ENCODE measurements at places on chromosomes 4 and X.

- no peak for DNase-seq
Observed at GRCh38 chr4:6730603-6731317, 14.8 kb downstream of the BLOC1S4 start.

GRCh38 chr4:25875281-25875745 lies 12.5 kb upstream of the SEL1L3 start:
- DNase-seq, result no peak

DNA sequence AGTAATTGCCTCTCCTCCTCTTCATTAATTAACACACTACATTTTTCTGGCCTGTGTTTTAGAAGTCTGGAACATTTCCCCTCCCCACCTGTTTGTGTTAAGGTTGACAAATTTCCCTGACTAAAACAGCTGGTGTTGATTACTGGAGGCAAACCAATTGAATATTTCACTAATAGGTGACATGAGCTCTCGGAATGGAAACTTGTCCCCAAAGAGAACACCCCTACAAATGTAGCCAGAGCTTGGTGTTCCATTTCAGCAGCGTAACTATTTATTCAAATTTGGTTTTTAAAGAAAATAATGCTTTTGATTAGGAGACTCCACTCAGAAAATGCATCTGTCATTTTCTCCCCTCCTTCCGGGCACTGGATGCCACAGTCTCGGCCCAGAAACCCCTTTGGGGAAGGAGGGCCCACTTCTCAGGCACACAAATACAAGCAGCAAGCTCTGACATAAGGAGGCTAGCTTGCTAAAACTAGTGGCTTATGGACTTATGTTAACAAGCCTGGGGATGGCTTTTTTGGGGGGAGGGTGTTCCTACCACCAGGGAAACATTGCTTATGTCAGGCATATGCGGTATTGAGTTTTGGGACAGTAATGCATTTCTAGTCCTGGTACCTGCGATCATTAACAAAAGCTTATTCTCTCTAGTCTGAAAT lies 2.2 kb downstream of the RNF150 start:
- no peak for DNase-seq

DNA sequence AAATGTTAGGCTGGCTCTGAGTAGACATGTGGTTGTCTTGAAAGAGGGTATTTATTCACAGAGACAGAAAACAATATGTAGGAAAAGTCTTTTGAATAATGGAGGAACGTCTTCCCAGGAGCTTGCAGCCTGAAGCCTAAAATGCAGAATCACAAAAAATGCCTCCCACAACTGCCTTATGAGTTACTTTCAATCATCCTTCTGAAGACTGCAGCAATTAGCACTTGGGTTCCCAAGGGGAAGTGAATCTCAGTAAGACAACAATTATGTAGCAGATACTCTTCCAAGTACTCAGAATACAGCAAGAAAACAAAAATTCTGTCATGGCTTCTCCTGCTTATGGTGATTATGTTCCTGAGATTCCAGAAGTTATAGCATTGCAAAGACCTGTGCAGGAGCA lies 166.6 kb upstream of the TBL1X start:
- DNase-seq, result no peak

GRCh38 chr4:62410371-62411003 lies 1210.4 kb downstream of the ADGRL3 start:
- DNase-seq, result no peak

- DNase-seq, result no peak
Observed at GRCh38 chrX:109681475-109682081, 51.5 kb downstream of the ACSL4 start.

- DNase-seq, result no peak
Observed at GRCh38 chrX:129724754-129725153, 14.0 kb upstream of the XPNPEP2 start.

GRCh38 chrX:28756647-28757046 lies 169.4 kb downstream of the IL1RAPL1 start:
- peak; percentile 28 for DNase-seq

DNA sequence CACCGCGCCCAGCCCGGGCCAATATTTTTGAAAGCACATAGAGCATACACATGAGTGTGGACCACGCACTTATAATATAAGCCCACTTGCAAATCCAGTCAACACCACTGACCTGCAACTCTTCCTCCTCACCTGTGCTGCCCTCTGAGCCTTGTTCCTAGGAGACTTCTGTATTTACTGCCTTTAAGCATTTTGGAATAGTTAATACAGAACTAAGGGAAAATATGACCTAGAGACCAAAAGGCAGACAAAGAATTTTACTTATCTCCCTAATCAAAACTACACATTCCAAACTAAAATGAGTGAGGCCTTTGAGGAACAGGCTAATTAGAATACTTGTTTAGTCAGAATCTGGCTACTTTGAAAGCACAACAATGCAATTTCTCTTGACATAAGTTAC lies 89.1 kb downstream of the RELL1 start:
- DNase-seq, result peak; percentile 10

- no peak for DNase-seq
Observed at GRCh38 chrX:3052860-3053259, 11.6 kb downstream of the ARSF start.

DNA sequence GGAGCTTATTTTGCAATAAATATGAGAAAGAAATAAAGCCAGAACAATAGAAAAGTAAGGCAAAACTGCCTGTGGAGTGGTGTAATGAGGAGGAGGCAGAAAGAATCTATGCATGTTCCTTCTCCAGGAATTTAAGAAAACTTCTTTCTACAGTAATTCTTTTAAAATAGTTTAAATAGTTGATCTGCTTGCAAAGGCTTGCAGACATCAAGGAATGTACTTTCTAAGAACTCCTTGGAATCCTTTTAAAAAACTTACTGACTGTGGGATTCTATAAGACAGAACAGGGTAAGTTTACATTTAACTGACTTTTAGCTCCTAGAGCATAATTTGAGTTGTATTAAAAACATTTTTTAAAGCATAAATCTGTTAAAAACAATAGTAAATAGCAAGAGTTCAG lies 63.2 kb upstream of the ALB start:
- DNase-seq, result peak; percentile 16

GRCh38 chrX:151384807-151385206 lies 12.2 kb upstream of the VMA21 start:
- DNase-seq, result no peak

DNA sequence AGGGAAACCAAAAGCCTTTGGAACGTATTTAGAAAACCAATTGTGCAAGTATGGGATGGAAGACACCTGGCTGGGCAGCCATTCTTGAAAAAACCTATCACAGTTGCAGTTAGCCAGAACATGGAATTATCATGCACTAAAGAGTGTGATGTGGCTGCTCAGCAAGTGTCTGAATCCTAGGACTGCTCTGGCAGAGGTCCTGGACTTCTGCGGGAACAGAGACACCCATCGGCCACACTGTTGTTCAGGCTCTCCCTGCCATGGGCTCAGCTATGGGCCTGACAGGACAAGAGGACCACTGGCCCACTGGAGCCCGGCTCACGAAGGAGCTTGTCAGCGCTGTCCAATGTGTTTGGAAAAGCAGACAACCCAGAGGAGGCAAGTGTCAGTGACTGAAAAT lies 115.7 kb upstream of the GPC4 start:
- DNase-seq, result no peak

DNA sequence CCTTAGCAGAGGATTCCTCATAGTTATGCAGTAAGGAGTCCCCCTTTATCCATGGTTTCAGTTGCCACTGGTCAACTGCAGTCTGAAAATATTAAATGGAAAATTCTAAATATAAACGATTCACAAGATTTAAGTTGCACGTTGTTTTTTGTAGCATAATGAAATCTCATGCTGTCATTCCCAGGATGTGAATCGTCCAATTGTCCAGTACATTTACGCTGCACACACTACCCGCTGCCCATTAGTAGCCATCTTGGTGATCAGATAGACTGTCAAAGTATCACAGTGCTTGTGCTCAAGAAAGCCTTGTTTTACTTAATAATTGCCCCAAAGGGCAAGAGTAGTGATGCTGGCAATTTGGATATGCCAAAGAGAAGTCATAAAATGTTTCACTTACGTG lies 434.8 kb downstream of the MAPK10 start:
- no peak for DNase-seq

DNA sequence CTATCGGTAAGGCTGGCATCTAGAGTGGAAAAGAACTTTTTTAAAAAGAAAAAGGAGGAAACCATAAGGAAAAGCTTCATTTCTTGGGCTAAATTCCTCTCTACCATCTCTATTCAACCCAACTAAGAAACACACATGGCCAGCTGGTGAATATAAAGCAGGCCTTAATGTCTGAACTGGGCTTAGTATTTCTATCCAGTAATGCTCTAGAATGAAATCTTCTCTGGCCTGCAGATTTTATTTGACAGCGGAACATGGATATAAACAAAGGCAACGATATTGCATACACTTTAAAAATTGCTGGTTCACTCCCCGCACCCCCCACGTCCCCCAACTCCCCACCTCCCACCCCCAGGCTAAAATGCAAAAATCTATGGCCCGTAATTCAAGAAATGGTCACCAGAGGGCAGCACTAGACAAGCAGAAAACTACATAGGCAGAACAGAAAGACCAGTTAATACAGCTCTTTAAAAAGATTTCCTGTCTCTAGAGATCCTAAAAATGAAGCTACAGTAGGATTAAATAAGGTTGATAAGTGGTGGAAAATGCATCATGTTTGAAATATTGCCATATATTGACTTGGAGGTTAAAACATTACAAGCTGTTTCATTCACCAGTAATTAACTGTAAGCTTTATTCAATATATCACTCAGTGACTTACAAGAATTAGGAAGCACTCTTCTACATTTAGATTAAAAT lies 155.2 kb upstream of the GALNT7 start:
- DNase-seq, result peak; percentile 60

- no peak for DNase-seq
Observed at GRCh38 chr4:52904421-52904820, 42.3 kb downstream of the RASL11B start.

DNA sequence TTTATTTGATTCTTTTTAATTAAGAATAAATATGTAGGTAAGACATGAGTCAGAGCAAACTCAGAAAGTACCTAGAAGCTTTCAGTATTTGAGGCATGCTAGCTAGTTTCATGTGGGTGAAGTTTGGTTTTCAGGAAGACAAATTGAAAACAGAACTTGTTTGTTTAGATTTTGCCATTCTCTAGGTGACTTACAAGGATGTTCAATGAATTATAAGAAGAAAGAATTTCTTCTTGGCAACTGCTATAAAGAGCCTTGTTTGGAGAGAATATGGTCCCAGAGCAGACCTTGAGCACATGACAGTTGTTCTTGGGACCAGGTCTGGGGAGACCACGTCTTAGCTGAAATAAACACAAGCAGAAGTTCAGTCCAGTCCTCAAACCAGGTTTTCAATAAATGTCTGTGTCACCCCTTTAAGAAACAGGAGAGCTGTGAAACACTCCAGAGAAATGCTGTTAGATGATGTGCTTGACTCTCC lies 38.0 kb upstream of the IL21 start:
- no peak for DNase-seq

DNA sequence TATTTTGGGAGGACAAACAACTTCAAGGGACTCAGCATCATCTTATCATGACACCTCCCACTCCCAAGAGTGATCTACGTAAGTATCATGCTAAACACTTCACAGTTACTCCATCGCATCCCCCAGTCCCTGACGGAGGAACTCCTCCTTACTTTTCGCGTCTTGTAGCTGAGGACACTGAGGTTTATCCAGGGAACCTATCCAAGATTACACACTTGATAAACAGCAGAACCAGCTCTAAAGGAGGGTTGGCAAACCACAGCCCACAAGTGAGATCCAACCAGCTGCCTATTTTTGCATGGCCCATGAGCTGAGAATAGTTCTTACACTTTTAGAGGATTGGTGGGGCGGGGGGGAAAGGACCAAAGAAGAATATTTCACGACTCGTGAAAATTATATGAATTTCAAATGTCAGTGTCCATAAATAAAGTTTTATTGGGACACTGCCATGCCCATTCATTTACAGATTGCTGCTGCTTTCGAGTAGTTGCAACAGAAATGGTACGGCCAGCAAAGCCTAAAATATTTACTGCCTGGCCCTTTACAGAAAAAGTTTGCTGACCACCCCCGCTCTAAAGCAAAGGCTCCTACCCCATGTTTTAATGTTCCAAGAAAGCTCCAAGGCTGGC lies 47.8 kb downstream of the SEPSECS start:
- no peak for DNase-seq

DNA sequence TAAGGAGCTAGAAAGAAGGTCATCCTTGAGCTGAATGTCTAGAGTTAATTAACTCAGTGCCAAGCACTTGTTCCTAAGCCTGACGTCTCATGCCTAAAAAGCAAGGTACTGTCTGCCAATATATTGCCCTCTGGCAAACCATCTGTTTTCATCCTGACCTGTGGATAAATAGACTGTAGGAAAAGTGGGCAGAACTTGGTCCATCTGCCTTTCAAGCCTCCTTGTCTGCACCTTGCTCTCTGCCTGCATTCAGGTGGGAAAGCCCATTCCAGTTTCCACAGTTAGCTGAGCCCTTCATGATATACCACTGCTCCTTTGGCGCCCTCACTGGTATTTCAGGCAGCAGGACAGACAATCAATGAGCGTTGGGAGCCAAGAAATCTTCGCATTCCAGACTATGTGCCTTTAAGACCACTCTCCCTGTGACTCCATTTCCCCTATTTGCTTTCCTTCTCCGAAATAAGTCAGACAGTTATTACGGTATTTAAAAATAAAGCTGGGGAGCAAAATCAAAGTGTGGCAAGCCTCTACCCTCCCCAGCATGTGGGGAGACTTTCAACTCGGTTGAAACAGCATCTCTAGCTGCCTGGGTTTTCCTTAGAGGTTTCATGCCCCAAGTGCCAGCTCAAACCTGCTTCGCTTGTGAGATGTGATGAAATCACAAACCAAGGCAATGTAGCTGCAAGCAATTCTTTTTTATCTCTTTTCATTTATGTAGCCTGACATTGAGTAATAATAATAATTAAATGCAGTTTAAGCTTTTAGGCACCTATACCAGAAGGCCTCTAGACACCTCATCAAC lies 2.5 kb upstream of the CCDC149 start:
- DNase-seq, result peak; percentile 37

All from choroid plexus epithelial cell (primary cell).